ENCODE measurements at places on chromosomes 4 and X.

DNA sequence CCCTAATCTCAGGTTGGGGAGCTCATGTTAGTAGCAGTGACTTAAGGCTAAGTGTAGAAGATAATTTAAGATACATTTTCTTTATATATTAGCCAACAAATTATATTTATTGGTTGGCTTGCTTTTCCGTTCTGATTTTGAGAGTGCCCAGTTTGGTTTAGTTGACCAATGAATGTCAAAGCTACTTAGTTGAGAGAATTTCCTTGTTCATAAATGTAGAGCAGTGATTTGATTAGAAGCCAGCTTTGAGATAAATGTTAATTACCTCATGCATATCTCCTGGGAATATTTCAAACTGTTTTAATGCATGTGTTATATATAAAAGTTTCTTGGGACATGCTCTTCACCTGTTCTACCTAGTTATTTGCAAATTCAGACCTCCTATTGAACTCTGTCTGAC is 44.3 kb downstream of the SPATA18 start:
- H3K36me3 ChIP-seq = no peaks in the 10 kb centered on the region
- H3K27me3 ChIP-seq = no peaks in the 10 kb centered on the region
- DNase-seq = no peak
- H3K4me1 ChIP-seq = no peaks in the 10 kb centered on the region

- H3K4me1 ChIP-seq = no peaks in the 10 kb centered on the region
- no peak overlapping the region for H3K4me3 ChIP-seq
- H3K27ac ChIP-seq = no peak overlapping the region
- H3K36me3 ChIP-seq = no peaks in the 10 kb centered on the region
- no peak for DNase-seq
Measured at GRCh38 chr4:177895136-177895535, 452.9 kb upstream of the AGA start.

DNA sequence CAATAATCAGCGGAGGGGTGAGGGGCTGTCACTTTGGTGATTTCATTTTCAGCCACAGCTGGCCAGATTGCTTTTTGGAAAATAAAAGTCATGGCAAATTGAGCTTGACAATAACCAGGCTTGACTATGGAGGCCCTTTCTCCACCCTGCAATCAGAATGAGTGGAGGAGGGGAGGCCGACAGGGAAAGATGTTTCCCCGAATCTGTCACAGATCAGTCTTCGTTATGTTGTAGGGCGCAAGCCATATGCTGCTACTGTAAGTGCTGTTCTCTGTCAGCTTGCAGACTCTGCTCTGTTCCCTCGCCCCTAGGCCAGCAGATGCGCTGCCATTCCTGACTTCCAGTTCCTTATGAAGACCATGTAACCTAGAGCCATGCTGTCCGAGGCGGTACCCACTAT is 114.1 kb downstream of the MGST2 start:
- no peaks in the 10 kb centered on the region for H3K36me3 ChIP-seq
- no peaks in the 10 kb centered on the region for H3K27me3 ChIP-seq
- no peaks in the 10 kb centered on the region for H3K4me1 ChIP-seq

DNA sequence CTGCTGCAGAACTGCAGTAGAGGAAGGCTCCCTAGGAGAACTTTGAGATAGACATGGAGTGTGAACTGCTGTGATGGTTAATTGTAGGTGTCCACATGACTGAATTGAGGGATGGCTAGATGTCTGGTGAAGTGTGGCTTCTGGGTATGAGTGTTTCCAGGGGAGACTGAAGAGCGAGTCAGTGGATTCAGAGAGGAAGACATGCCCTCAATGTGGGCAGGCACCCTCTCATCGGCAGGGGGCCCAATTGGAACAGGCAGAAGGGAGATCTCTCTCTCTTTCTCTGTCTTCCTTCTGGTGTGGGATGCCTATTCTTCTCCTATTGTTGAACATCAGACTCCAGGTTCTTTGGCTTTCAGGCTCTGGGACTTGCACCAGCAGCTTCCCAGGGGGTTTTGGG is 304.7 kb upstream of the GATB start:
- no peak for DNase-seq
- H3K4me1 ChIP-seq = no peaks in the 10 kb centered on the region
- no peaks in the 10 kb centered on the region for H3K36me3 ChIP-seq
- no peak overlapping the region for H3K4me3 ChIP-seq

- no peak overlapping the region for H3K27ac ChIP-seq
- H3K4me3 ChIP-seq = no peak overlapping the region
- H3K4me1 ChIP-seq = no peaks in the 10 kb centered on the region
Measured at GRCh38 chr4:146274774-146275173, 60.4 kb downstream of the REELD1 start.

DNA sequence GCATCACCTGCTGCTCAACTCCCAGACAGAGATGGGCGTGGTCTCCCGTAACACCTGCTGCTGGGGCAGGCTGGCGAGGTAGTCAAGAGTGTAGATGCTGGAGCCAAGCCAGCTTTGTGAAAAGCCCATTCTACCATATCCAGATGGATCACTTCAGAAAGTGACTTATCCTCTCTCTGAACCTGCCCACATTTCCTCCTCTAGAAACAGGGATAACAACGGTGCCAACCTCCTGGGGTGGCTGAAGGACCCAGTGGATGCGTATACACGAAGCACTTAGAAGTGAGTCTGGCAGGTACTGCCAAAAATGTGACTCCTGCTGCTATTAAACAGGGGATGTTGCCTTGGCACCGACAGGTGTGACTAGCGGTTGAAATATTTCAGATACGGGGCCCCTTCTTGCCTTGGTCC is 95.8 kb downstream of the SORBS2 start:
- peak overlapping the region; percentile 90 for H3K27ac ChIP-seq
- no peak for DNase-seq
- H3K4me1 ChIP-seq = peaks cover 13% of the 10 kb centered on the region
- H3K36me3 ChIP-seq = no peaks in the 10 kb centered on the region
- no peaks in the 10 kb centered on the region for H3K27me3 ChIP-seq
- no peak overlapping the region for H3K4me3 ChIP-seq
